ENCODE measurements at places on chromosomes 4 and X.

DNA sequence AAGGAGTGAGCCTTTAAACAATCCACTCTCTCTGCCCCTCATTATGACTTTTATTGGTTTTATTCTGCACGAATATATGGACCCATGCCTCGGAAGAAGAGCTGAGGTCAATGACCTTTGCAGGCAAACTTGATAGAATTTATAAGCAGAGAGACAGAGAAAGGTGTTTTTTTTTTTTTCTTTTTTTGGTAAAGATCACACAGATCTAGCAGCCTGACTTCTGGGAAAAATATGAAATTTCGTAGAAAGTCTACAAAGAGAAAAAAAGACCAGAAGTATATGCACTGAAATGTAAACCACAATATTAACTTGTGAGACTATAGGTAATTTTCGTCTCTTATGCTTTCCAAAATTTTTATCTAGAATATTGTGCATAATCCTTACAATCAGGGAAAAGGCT, 61.6 kb downstream of the LEF1 start:
- no peak for DNase-seq

- DNase-seq = no peak
These were observed 103.9 kb downstream of the STIM2 start for GRCh38 chr4:26964512-26964911.

DNA sequence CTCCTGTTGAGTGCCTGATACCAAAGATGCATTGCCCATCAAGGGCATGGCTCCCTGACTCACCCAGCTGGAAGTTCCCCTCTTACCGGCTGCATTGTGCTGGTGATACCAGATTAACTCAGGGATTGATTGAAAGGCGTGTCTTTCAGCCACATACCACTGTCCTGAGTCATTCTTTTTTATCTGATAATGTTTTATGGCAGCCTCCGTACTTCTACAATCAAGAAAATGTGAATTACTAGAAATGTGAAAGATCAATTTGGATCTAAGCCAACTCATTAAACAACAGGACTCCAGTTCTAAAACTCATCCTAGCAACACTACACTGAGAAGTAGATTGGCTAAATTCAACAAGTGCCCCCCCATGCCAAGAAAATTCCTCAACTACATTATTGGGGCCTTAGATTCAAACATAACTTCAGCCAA, 40.0 kb downstream of the TXK start:
- peak; percentile 44 for DNase-seq

- no peak for DNase-seq
These were observed 2.8 kb downstream of the PCDH19 start for GRCh38 chrX:100407147-100407783.

DNA sequence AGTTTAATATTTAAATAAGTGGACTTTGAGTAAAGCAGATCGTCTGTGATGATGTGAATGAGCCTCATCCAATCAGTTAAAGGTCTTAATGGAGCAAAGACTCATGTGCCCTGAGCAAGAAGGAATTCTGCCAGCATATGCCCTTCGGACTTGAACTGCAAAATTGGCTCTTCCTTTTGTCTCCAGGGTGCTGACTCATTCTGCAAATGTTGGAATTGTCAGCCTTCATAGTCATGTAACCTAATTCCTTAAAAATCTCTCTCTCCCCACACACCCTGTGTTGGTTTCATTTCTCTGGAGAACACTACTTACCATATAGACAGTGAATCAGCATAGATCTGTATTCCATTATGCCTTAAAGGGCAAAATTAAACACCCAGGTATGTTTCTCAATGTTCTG, 609.8 kb upstream of the GALNTL6 start:
- DNase-seq = no peak

DNA sequence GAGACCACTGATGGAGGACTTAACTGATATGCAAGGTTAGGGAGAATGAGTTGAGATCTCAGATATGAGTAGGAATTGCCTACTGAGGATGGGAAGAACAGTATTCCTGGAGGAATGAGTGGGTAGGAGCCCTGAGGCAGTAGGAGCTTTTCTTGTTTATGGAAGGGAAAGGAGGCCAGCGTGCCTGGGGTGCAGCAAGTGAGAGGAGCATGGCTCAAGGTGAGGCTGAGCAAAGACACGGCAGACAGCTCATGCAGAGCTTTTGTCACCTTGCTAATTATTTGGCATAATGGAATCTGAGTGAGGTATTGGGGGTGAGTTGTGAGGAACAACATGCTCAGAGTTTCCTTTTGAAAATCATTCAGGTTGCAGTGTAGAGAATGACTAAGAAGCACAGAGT, 65.3 kb upstream of the IBSP start:
- DNase-seq = no peak

DNA sequence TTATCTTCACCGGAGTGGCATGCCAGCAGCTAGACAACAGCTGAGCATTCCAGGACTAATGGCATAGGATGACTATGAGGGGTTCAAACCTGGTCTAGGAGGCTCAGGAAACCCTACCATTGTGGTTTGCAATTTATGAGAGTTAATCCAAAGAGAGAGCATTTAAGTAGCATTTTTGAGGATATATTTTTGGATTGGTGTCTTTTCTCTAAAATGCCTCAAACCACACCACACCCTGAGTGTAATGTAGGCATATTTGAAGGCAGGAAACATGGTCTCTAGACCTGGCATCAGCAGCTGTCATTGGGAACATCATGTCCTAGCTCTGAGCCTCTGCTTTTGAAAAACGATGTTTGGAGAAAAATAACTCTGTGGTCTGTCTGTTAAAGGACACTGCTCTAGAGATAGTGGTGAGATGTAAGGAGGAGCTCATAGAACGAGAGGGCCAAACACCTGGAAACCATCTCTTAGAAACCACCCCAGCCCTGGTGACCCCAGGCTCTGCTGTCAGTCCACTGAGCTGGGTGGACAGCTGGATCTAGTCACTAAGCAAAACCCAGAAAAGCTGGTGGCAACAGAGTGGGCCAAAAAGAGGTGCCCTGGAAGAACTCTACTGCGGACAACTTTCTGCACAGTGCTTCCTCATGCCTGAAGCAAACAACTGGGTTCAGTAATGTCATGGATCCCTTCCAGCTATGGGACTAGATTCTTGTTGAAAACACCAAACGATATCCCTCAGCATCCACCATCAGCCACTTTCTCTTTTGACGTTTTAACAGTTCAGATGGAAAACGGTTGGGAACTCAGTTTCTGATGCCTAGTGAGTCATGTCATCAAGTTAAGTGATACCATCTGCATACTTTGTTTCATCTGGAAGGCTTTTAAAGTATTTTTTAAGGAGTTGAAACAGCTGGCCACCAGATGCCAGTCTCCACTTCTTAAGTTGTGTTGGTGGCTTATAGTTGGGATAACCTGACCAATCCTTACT, 100.2 kb upstream of the C1QTNF7 start:
- DNase-seq = no peak

DNA sequence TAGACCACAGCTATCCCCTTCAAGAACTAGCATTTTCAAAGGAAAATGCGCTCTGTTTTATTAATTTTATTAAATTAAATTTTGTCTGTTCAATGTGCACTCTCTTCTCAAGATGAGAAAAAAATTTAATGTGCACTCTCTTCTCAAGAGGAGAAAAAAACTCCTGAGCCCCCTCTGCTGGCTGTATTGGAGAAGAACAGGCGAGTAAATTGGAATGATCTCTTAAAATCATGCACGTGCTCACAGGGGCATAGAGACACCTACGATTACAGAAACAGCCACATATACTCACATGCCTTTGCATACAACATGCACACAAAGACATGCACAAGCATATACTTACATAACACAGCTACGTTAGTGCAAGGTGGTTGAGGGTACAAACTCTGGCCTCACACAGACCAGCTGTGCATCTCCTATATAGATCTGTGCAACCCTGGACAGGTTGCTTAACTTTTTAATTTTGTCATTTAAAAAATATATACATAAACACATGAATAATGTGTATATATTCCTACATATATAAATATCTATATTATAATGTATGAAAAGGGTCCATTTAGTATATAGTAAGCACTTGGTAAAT, 176.2 kb upstream of the CXorf66 start:
- DNase-seq = peak; percentile 6

DNA sequence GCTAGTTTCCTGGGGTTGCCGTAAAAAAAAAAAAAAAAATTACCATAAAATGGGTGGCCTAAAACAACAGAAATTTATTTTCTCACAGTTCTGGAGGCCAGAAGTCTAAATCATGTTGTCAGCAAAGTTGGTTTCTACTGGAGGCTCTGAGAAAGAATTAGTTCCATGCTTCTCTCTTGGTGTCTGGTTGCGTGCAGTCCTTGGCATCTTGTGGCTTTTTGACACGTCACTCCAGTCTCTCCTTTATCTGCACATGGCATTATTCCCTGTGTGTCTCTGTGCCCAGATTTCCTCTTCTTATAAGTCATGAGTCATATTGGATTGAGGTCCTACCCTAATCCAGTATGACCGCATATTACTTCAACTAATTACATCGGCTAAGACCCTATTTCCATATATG, 38.7 kb downstream of the SPATA4 start:
- DNase-seq = no peak

GRCh38 chrX:135707880-135708279, 5.6 kb upstream of the CT45A1 start:
- peak; percentile 3 for DNase-seq

DNA sequence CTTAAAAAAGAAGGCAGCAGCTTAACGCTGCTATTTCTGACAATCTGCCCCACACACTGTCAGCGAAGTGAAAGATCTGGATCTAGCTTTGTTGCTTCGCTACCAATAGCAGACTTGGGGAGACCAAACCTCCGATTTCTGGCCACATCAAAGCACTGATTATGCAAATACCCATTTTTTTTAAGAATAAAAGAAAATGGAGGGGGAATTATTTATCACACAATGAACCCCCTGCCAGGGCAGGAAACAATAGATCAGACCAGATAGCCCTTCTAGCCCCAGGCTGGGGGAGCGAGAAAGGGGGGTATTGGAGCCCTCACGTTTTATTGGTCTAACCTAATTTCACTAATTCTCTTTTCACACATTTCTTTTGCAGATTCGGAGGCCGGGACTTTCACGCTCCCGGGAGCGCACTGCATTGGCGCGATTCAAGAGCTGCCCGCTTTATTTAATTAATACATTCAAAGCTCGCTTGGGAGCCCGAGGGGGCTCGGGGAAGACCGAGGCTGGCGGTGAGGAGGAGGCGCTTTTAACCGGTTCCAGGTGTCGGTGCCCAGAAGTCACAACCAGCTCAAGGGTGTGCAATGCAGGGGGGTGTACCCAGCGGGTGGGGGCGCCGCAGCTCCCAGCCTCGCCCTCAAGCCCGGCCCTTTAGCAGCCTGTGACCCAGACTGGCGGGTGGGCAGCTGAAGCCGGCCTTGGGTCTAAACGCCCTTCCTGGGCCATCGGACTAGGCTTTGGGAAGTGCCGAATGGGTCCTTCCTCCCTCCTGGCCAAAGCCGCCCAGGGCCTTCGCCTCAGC, 5.5 kb downstream of the NEUROG2 start:
- DNase-seq = no peak

- DNase-seq = no peak
These were observed 5.9 kb upstream of the PITX2 start for GRCh38 chr4:110628663-110629213.

DNA sequence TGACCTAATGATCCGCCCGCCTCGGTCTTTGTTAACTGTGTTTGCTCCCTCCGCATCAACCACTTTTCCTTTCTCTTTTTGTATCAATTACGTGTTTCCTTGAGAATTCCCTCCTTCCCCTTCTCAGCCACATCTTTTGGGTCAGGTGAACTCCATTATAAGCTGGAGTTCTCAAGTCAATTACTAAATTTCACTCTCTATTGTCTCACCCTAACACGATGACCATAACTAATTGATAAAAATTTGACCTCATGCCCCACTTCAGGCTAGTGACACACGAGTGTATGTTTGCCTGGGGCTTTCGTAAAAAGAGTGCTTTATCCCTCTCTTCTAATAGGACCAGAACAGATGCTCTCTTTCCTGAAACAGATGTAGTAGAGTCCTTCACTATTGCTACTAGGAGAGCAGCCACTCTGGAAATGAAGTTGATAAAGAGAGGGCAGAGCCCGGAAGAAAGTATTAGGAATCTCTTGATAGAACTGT, 403.6 kb upstream of the ANXA10 start:
- no peak for DNase-seq

DNA sequence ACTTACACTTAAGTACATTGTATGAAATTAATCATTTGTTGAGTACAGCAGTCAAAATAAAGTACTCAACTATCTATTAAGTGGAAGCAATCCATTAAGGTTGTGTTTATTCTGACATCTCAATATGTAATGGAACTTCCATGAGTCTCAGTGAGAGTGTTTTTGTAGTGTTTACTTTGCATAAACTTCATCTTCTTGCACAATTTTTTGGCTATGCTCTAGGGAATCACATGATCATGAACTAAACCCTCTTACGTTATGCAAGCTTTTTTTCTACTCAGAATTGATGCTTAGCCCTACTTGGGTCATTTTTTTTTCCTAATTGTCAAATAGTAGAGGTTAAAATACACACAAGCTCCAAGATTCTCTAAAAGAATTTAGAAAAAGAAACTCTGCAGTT, 21.1 kb upstream of the PIGA start:
- DNase-seq = no peak

DNA sequence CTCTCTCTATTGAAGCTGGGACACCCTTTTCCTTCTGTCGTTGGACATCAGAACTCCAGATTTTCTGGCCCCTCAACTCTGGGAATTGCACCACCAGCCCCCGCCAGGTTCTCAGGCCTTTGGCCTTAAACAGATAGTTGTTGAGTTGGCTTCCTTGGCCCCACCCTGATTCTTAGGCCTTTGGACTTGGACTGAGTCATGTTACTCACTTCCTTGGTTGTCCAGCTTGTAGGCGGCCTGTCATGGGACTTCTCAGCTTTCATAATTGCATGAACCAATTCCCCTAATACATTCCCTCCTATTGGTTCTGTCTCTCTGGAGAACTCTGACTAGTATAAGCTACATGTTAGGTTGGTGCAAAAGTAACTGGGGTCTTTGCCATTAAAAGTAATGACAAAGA, 195.7 kb downstream of the GPAT3 start:
- DNase-seq = no peak

- DNase-seq = no peak
These were observed 96.2 kb upstream of the APOOL start for GRCh38 chrX:84907324-84907968.

GRCh38 chr4:110109455-110109854, 89.0 kb downstream of the ELOVL6 start:
- DNase-seq = no peak

DNA sequence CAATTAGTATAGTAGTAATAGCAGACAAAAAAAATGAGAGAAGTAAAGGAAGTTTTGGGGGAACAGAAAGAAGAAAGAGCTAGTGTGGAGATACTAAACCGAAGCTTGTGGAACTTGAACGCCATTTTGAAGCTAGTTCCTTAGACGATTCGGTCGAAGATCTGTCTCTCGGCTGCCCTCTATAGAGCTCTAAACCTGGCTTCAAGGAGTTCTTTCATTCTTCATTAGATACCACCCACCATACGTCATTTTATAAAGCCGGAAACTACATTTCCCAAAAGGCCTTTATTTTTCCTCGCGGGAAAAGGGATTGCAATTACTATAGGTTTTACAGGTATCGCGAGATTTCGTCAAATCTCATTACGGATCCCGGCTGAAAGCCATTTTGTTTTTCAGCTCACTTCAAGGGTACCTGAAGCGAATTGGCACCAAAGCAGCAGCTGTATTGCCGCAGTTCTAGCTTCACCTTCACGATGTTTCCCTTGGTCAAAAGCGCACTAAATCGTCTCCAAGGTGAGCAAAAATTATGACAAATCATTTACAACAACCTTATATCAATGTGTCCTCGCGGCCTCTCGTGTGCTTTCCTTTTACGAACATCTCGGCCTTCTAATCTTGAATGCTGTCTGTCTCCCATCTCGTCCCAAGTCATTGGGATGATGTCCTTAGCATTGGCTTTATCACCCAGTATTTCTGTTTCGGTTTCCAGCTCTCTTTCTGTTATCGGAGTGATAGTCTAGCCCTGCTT, at the start of gene COX7B:
COX7B (plus strand) TSS at position 388 of the 748 bp plus-strand sequence; CDS start at position 474, 86 bp downstream.
- DNase-seq = peak; percentile 58

- no peak for DNase-seq
These were observed 28.6 kb upstream of the OGT start for GRCh38 chrX:71504346-71504745.

All from activated naive CD4-positive, alpha-beta T cell treated with Interleukin-2 at 50 U/mL for 16 hours (primary cell).